Mesothelial cell of epicardium (in vitro differentiated cells): ENCODE measurements at places on chromosomes 3 and 15. TPM values are rescaled to one million over a fixed set of nuclear protein-coding genes. Genes with fewer than 3 reads are reported as not detected.

The CCRL2 gene
- total RNA-seq: not detected in 3 replicates

- DNase-seq: no peak
- H3K4me1 ChIP-seq: peaks cover 25% of the 10 kb centered on the region
- no peaks in the 10 kb centered on the region for H3K27me3 ChIP-seq
Observed at GRCh38 chr3:160678292-160678842, 1.4 kb downstream of the ARL14 start.

DNA sequence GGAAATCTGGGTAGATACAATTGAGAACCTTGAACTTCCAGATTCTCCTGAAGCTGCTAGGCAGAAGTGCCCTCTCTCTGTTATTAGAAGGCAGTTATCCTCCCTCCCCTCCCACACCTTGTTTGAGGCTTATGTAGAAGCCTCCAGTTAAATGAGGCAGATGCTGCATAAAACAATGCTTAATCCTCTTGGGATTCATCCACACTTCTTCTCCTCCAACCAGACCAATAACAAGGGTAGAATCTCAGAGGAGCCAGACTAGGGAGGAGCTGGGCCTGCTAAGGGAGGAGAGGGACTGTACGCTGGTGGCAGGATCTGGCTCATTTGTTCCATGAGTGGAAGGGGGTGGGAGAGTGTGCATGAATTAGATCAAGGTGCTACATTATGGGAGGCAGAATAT lies 88.3 kb upstream of the PRR23C start:
- H3K36me3 ChIP-seq: no peaks in the 10 kb centered on the region
- H3K27ac ChIP-seq: no peak overlapping the region
- no peak overlapping the region for H3K4me3 ChIP-seq

DNA sequence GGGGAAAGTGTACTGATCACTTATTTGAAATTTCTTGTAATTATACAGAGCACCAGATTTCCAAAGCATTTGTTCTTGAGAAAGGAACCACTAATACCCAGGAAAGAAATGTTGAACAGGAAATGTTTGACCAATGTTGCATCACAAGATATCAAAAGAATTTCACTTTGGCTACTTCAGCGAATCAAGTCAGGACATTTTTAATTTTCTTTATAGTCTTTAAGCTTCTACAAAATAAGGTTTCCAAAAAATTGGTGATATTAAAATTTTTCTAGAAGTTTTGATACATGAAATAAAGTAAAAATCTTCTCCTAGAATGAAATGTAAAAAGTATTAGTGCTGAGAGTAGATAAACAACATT lies 421.9 kb downstream of the MECOM start:
- H3K27ac ChIP-seq: peak overlapping the region; percentile 92
- H3K36me3 ChIP-seq: no peaks in the 10 kb centered on the region
- DNase-seq: no peak
- peaks cover 47% of the 10 kb centered on the region for H3K4me1 ChIP-seq
- H3K4me3 ChIP-seq: peak overlapping the region; percentile 73

The GOLGA8N gene
- total RNA-seq: 9.9 to 15.4 TPM (median 12.2 TPM) in 3 replicates

DNA sequence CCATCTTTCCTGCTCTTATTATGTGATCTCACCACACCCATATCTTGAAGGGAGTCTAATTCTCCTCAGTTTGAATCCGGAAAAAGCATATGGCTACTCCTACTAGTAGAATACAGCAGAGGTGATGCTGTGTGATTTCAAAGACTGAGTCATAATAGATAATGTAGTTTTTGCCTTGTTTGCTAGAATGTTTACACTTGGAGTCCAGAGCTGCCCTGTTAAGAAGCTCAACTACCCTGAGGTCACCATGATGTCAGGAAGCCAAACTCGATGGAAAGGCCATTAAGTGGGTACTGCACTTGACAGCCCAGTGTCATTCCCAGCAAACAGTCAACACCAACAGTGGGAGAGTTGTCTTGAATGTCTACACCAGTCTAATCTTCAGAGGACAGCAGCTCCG lies 56.9 kb downstream of the CD200R1L start:
- no peak overlapping the region for H3K4me3 ChIP-seq
- H3K27me3 ChIP-seq: no peaks in the 10 kb centered on the region
- H3K27ac ChIP-seq: no peak overlapping the region
- DNase-seq: no peak

- H3K36me3 ChIP-seq: no peaks in the 10 kb centered on the region
- no peak overlapping the region for H3K4me3 ChIP-seq
- DNase-seq: no peak
- H3K27me3 ChIP-seq: no peaks in the 10 kb centered on the region
- no peak overlapping the region for H3K27ac ChIP-seq
- peaks cover 20% of the 10 kb centered on the region for H3K4me1 ChIP-seq
Observed at GRCh38 chr3:169573148-169573547, 90.4 kb downstream of the MECOM start.
